Natural killer cell (primary cell): ENCODE measurements at places on chromosomes 2 and 18. TPM values are rescaled to one million over a fixed set of nuclear protein-coding genes. Genes with fewer than 3 reads are reported as not detected.

- no peak for DNase-seq
These were observed 120.1 kb downstream of the NUP35 start for GRCh38 chr2:183244300-183244844.

DNA sequence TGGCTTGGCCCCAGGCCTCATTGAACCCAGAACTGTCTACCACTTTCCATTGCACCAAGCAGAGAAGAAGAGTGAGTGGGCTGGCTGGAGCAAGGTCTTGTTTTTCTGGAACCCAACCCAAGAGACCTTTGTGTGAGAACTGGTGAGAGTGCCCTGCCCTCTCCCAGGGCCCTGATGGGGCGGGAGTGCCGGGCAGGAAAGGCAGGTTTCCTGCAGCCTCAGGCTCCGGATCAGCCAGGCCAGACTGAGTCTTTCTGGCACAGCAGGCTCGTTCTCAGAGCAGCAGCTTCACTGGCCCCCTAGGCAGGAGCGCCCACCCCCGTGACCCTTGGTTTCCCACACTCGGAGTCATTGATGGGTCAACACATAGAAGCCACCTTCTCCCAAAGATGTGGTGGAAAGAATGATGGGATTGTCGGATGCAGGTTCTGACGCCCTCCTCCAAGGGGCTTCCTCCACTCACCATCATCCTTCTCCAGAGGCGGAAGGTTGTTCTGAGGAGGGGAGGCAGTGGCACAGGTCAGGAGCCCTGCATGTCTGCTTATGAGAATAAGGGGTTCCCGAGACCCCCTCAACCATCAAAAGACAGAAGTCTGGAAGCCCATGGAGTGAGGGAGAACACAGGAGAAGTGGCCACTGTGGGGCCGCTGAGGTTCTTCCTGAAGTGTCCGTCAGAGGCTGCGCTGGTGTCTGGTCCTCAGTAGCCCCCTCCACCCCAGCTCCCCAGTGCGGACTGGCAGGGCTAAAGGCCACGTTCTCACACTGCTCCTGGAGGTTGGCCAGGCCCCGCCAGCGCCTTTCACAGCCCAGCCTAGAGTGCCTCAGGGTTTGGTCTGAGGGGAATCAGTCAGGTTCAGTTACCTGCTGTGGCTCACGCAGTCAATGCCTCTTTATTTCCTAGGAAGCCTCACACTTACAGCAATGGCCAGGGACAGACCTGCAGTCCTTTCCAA lies 62.8 kb upstream of the LAPTM4A start:
- DNase-seq = no peak

DNA sequence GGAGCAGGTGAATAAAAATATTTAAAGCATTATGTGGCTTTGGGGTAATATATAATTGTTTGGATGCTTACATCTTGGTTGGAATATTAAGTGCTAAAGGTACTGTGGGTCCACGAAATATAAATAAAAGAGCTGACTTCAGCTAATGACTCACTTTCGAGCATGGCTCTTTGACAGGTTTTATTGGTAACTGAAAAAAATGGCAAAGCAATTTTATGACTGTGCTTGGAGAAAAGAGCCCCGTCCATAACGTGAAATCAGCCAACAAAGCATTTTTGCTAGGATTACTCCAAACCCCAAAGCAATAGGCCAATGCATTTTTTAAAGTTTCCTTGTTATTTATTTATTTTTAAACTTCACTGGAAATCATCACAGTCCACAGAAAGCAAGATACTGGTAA lies 397.2 kb upstream of the CDH19 start:
- no peak for DNase-seq

DNA sequence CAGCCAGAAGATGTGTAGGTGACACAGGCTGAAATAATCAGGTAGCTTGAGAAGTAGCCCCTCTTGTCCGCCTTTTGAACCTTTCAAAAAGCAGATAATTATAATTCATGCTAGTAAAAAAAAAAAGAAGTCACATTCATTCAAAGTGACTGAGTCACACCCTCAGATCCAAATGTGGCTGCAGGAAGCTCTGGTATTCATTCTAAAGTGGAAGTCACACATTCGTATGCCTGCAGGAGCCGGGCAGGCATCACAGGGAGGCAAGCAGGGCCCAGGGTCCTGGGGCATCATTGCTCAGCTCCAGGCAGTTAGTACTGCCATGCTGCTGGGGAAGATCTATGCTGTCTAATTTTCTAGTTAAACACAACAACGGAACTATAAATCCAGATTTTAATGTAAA lies 21.7 kb upstream of the RAB11FIP5 start:
- DNase-seq = no peak

DNA sequence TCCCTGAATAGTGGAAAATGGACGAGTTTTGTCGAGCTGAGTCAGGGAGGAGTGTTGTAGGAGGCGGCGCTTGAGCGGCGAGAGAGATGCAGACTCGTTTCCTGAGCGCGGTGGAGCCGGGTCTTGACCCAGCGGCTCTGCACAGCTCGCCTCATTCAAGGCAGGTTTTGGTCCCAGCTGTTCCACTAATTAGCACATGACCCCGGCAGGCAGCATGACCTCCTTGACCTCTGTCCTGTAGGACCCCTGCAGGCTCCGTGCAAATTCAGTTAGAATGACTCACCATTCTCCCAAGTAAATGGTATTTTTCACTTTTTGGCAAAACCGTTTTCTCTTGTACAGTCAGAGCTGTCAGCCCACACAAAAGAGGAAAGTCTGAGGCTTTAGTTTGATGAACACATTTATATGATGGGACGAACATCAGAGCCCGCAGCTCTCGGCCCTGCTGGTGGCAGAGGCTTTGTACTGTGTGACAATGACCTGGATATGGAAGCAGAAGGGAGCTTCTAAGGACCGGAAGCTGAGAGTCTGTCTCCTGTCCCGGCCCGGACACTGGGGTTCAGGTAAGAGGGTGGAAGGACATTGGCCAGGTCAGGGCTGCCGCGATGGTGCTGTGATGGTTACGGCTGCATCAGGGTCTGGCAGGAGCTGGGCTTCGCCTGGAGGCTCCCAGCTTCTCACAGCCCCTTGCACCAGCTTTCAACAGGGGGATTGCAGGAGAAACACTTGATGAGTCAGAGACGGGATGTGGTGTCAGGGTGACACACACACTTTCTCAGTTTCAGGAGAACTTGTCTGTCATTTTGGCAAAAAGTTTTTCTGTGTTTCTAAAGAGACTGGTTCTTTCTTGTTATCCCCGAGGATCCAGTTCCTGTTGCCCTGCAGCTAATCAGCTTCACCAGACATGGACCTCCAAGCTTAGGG lies 29.9 kb upstream of the ALKAL2 start:
- DNase-seq = peak; percentile 28

DNA sequence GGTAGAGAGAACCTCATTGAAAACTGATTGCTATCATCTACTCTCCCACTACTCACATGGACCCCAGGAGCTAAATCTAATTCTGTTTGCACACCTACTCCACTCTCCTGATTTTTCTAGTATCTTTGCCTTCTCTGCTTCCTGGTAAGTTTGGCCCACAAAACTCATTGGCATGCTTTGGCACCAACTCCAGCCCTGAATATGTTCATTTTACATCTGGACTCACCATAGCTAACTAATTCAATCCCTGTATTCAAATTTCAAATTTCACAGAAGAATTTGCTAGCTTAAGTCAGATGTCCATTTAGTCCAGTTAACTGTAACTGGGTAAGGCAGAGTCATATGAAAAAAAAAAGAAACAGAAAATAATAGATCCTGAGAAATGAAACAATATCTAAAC lies 442.1 kb downstream of the SUCLG1 start:
- no peak for DNase-seq

GRCh38 chr2:230721712-230722111 lies 9.1 kb downstream of the CAB39 start:
- no peak for DNase-seq

DNA sequence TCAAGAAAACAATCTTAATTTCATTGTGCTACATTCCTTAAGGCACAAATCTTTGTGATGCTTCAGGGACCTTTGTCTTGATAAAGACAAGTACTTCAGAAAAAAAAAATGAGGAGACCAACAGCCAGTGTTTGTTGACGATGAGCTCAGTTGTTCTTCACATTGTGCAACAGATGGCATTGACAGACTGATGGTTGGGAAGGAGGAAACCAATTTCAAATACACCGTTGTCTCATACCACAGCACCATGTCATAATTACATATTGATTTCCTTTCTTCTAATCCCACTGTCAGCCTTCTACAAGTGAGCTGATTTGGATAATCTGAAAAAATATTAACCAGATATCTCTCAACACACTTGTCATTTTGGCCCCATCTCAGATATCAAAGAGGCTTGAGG lies 53.7 kb upstream of the GRB14 start:
- DNase-seq = no peak

DNA sequence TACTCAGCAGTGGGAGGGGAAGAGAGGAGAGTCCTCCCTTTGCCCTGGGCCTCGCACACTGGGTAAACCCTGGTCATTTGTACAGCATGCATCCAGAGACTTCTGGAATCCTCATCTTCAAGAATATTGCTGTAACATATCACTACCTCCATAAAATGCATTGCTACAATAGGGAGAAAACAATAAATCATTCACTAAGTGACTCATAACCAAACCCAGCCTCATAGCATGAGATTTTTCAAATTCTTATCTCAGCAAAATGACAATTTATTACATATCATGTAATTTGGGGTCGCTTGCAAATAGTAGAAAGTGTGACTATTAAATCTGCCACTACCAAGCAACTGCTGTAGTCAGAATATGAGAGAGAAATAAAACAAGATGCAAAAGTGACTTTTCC lies 189.4 kb downstream of the ALK start:
- DNase-seq = no peak

DNA sequence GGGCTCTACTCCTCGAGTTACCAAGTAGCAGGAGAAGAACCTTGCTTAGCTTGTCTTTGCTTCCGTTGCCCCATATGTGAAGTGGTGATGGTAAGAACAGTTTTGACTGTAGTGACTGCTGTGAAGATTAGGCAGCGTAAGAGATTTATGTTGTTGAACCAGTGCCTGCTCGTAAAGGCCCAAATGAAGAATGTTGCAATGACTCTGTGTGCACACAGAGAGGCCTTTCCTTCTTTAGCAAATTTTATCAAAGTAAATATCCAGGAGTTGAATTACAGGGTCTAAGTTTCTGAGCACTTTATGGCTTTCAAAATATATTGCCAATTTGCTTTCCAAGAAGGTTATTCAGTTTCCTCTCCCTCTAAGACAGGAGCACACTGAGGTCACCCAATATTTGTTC lies 14.5 kb downstream of the NTSR2 start:
- DNase-seq = no peak

DNA sequence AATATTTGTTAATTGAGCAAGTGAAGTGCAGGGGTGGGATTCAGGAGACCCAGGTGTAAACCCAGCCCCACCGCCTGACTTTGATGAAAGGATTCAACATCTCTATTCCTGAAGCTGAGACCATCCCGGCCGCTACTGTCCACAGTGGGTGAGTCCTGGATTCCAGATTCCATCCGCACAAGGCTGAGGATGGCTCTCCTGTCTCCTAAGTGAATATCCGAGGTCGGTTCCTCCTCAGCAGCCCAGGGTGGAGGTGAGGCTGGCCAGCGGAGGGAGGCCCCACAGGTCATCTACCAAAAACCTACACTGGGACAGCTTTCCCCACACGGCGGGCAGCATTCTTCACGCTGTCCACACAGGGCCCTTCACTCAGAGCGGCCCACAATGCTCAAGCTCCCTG lies 57.6 kb downstream of the ACKR3 start:
- DNase-seq = no peak

- DNase-seq = no peak
These were observed 568.5 kb upstream of the SLC8A1 start for GRCh38 chr2:41020358-41020757.

- DNase-seq = no peak
These were observed 27.4 kb downstream of the APCDD1 start for GRCh38 chr18:10481831-10482230.

GRCh38 chr18:76658627-76659026 lies 163.6 kb upstream of the ZNF516 start:
- DNase-seq = no peak

DNA sequence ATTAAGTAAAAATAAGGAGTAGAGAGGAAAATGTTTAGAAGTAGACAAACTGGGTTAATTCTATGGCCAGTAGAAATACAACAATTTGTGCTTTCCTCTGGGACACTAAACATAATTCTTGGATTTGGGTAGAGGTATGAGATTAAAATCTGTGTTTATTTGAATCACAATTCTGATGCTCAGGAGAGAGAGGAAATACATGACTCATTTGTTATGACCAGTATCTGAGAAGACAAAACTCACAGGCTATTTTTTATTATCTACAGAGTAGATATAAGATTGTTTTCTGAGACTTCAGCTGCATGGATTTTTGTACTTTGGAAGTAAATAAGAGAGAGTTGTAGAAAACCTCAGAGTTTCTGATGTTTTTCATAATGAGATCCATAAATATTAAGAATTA lies 315.7 kb upstream of the CWC22 start:
- no peak for DNase-seq

DNA sequence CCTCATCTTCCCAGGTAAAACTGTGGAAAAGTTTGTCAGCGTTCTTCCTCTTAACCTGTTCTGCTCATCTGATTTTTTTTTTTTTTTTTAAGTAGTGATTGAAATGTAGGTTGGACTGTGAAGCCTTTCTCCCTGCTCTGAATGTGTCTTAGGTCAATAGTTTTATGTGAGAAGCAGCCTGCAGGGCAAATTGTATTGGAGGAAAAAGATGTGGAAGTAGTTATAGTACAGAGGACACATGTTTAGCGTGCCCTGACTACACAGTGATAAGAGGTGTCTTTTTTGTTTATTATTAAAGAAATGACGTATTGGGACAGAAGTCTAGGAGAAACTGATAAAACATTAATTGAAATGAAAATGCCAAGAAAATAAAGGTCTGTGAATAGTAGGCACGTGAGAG lies 1.5 kb downstream of the MTA3 start:
- no peak for DNase-seq

DNA sequence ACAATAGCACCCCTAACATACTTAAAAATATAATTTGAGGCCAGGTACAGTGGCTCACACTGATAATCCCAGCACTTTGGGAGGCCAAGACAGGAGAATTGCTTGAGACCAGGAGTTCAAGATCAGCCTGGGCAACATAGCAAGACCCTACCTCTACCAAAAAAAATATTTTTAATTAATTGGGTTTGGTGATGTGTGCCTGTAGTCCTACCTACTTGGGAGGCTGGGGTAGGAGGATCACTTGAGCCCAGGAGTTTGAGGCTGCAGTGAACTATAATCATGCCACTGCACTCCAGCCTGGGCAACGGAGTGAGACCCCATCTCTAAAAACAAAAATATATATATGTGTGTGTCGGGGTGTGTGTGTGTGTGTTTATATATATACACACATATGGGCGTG lies 91.3 kb downstream of the MEMO1 start:
- DNase-seq = no peak

Gene REG1A
- total RNA-seq = not detected

Gene TNFAIP6
- total RNA-seq = not detected

Gene PCARE
- total RNA-seq = not detected

Gene SERPINB4
- total RNA-seq = not detected

Gene REG3G
- not detected for total RNA-seq

Gene KIAA2012
- not detected for total RNA-seq

Gene MAP3K19
- not detected for total RNA-seq
